ENCODE measurements at places on chromosomes 2 and 18. TPM values are rescaled to one million over a fixed set of nuclear protein-coding genes. Genes with fewer than 3 reads are reported as not detected.

Gene SERPINB11
- polyA plus RNA-seq, result not detected

Gene ACKR3
- 32.3 TPM for polyA plus RNA-seq

Gene FZD7
- polyA plus RNA-seq, result 33.4 TPM

Gene ALPG
- polyA plus RNA-seq, result not detected

Gene MROH2A
- polyA plus RNA-seq, result 0.55 TPM

Gene GREB1L
- 0.58 TPM for polyA plus RNA-seq

Gene SCYGR4
- polyA plus RNA-seq, result 0.14 TPM

Gene CCDC102B
- 20.7 TPM for polyA plus RNA-seq

Gene ZNF396
- 3.8 TPM for polyA plus RNA-seq

Gene SERPINB7
- not detected for polyA plus RNA-seq

Gene CREG2
- 0.81 TPM for polyA plus RNA-seq

Gene SNORC
- 0.93 TPM for polyA plus RNA-seq

Gene DUSP28
- polyA plus RNA-seq, result 6.1 TPM

Gene TMEM200C
- 2.2 TPM for polyA plus RNA-seq

Gene C18orf54
- 14.4 TPM for polyA plus RNA-seq

Gene TBR1
- not detected for polyA plus RNA-seq

Gene AP1S3
- 5.0 TPM for polyA plus RNA-seq

Gene AMER3
- polyA plus RNA-seq, result 0.09 TPM

Gene FBLN7
- polyA plus RNA-seq, result 15.2 TPM

Gene NGEF
- polyA plus RNA-seq, result 2.9 TPM

Gene SGPP2
- 5.4 TPM for polyA plus RNA-seq

Gene DLX2
- not detected for polyA plus RNA-seq

Gene CIB4
- polyA plus RNA-seq, result 1.3 TPM

Gene ILKAP
- polyA plus RNA-seq, result 48.6 TPM

Gene SPC25
- polyA plus RNA-seq, result 10.7 TPM

Gene KLHL14
- 0.96 TPM for polyA plus RNA-seq

Gene FER1L5
- polyA plus RNA-seq, result 0.87 TPM

Gene PXDN
- polyA plus RNA-seq, result 168 TPM

Gene IFIH1
- polyA plus RNA-seq, result 12.2 TPM

Gene LMAN2L
- 45.8 TPM for polyA plus RNA-seq

Gene ALLC
- not detected for polyA plus RNA-seq

Gene NRP2
- 64.8 TPM for polyA plus RNA-seq

Gene LRRC30
- not detected for polyA plus RNA-seq

Gene MALL
- polyA plus RNA-seq, result 37.6 TPM

Gene TSPYL6
- polyA plus RNA-seq, result 0.08 TPM

Gene C2orf15
- polyA plus RNA-seq, result 8.2 TPM

Gene ARL4C
- 23.2 TPM for polyA plus RNA-seq

Gene DNAJC5G
- polyA plus RNA-seq, result 0.37 TPM

Gene CYP27A1
- 22.9 TPM for polyA plus RNA-seq

Gene IL1B
- 2.9 TPM for polyA plus RNA-seq

Gene GPATCH11
- 13.3 TPM for polyA plus RNA-seq

Gene BMP10
- not detected for polyA plus RNA-seq

Gene RAB11FIP5
- 9.8 TPM for polyA plus RNA-seq

Gene FOXI3
- not detected for polyA plus RNA-seq

Gene SP9
- not detected for polyA plus RNA-seq

Gene LAMA3
- 136 TPM for polyA plus RNA-seq

Gene CHRNG
- 0.26 TPM for polyA plus RNA-seq

Gene CAVIN2
- polyA plus RNA-seq, result 106 TPM

Gene PAX8
- polyA plus RNA-seq, result 4.4 TPM

Gene INHA
- polyA plus RNA-seq, result 0.90 TPM

Gene EPB41L5
- 28.5 TPM for polyA plus RNA-seq

Gene MEP1B
- 0.09 TPM for polyA plus RNA-seq

Gene GALNT5
- polyA plus RNA-seq, result 8.1 TPM

Gene AQP4
- 30.6 TPM for polyA plus RNA-seq

Gene MC4R
- polyA plus RNA-seq, result 0.58 TPM

Gene EIPR1
- 18.7 TPM for polyA plus RNA-seq

Gene MMADHC
- 137 TPM for polyA plus RNA-seq

Gene KRTCAP3
- polyA plus RNA-seq, result 12.0 TPM
